Stimulated activated CD8-positive, alpha-beta memory T cell treated with anti-CD3 and anti-CD28 coated beads, Interleukin-4, amount 100 ng/mL, for 1 hour (primary cell): ENCODE measurements at places on chromosomes 3 and 15.

GRCh38 chr3:143128227-143128955, 8.8 kb downstream of the CHST2 start:
- no peak for DNase-seq

DNA sequence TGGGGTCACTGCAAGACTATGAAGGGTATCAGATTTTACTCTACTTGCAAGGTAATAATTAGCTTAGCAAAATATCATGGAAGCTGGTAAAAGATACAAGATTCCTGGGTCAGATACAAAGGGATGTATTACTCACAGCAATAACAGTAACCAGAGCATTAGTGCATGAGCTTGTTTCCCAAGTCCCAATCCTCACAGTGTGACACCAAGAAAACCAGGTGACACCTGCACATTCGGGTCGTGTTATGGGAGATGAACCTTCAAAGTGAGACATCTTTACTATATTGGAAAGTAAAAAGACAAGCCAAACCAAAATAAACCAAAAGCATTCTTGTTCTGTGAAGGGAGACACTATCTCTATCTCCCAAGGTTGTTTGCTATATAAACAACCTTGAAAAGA, 528.7 kb upstream of the TGFBR2 start:
- no peak for DNase-seq

DNA sequence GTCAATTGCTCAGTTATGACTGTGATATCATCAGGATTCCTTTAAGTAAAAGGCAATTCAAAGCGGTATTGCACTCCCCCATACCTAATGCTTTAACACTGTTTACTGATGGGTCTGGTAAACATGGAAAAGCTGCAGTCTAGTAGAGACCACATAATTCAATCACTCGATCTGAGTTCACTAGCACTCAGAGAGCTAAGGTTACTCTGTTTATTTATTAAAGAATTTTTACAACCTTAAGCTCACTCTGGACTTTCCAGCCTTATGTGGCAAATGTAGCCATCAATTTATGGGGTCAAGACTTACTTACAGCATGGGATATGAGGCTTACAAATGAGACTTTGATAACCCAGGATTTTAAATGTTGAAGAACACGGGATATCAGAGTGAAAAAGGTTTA, 18.4 kb upstream of the CCR2 start:
- DNase-seq = no peak

DNA sequence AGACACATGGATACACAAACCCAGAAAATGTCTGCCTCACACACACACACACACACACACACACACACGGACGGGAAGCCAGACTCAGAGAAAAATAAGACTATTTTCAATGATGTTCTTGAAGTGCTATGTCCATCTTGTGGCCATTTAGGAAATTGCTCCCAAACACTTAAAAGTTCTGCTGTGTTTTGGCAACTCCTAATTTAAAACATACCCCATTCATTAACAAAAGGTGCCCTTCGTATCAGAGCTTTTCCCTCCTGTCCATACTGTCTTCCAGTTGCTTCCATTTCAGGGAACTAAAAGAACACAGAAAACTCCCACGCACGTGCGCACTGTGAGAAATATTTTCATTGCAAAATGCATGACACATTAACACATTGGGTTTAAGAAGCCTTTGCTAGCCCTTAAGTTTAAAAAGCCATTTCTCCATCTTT, 44.6 kb downstream of the SLC12A1 start:
- no peak for DNase-seq

DNA sequence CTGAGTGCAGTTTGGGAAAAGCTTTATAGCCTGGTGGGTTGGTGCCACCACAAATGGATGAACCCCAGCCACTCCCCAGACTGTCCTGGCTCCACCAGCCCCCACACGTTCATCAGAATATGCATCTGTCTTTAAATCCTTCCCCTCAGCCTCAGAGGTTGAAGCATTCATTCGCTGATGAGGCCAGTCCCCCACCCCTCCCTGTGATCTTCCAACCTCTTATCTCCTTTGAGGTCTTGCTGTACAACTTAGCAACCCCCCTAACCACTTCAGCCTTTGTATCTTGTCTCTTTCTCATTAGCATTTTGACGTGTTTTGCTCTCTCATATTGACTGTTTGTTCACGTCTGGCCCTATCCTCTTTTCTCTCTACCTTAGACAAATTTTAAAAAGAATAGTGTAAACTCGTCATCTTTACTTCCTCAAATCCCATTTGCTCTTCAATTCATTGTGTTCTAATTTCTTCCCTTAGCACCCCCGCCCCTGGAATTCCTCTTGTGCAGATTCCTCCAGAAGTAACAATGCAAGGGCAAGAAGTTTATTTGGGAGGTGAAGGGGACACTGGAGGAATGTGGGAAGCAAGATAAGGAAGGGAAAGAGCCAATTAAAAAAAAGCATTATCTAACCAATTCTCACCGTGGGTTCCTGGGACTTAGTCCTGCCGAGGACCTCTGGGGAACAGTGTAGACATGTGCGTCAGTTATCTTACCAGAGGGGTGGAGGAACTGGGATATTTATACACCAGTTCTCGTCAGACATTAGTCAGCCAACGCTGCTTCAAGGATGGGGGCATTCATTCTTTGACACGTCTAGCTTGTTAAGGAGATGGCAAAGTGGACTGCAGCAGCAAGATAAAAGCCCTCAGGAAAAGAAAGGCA, 38.6 kb downstream of the MOBP start:
- no peak for DNase-seq

- peak; percentile 49 for DNase-seq
Measured at GRCh38 chr15:56733136-56734012, at the start of gene ZNF280D. Gene ZNF280D, minus strand, starts transcription at chr15:56733509. Its CDS starts 26,400 bp downstream, at chr15:56707109.
